Stimulated activated CD4-positive, alpha-beta T cell treated with anti-CD3 and anti-CD28 coated beads, Interleukin-15, amount 100 ng/mL, for 1 hour (primary cell): ENCODE measurements at places on chromosomes 3 and 15.

GRCh38 chr15:89221543-89221942 is at the start of gene RLBP1:
RLBP1 (minus strand) TSS chr15:89221579; CDS start chr15:89218975, 2,604 bp downstream.
- no peak for DNase-seq

GRCh38 chr3:194565597-194566190 is 67.5 kb downstream of the TMEM44 start:
- DNase-seq, result no peak

GRCh38 chr3:67901681-67902080 is 247.3 kb upstream of the SUCLG2 start:
- no peak for DNase-seq

DNA sequence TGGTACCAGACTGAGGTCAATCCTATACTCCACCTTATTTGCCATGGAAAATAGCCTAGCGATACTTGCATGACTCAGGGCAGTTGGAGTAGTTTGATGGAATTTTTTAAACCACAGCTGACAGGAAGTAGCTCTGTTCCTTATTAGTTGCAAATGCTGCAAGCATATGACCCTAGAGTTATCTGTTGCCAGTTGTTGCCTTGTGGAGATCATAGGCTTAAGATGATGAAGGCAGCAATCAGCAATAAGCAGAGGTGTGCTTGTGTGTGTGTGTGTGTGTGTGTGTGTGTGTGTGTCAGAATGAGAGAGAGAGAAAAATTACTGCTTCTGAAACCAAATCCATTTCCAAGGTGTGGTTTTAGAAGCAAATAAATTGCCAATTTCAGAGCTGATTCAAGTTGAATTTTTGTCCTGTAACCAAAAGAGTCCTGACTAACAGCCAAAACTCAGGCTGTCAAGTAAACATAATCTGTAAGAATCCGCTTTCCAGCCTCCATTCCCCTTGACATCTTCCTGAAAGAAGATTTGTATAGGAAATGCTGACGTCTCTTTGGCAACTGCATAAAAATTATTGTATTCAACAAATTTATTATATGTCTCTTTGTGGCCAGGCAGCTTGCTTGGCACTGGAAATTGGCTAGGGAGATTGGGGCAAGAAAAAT is 141.2 kb downstream of the SERPINI1 start:
- no peak for DNase-seq

DNA sequence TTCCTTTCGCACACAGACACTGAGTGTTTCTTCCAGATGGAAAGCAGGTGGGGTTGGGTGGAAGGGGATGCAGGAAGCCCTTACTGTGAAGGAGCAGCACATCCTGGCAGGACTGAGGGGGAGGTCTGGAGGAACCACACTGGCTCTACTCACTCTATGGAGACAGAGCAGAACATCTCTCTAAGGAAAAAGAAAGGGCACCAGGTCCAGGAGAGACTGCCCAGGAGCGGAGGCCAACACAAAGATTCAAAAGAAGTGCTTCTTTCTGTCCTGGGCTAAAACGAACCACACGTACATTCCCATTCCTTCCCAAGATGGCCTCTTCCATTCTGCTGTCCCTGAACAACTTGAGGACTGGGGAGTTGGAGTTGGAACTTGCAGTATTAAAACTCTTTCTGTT is 13.8 kb upstream of the VIPR1 start:
- no peak for DNase-seq

DNA sequence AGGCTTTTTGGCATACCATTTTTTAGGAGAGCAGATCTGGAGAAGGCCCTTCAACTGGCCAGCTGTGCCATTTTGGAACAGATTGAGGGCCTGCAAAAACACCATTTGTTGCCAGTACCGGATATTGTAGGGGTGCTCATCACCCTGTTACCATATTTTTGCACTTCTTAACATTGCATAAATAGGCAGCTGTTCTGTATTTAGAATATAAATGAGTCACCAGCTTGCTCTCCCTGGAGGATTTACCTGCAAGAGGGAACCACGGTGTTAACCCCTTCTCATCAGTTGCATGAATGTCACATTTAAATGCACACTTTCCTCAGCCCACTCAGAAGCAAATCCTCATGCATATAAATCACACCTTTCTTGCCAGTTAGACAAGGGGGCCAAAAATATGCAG is 435.6 kb downstream of the ROBO2 start:
- DNase-seq, result no peak

GRCh38 chr3:103513003-103513402 is 1078.2 kb downstream of the ZPLD1 start:
- DNase-seq, result no peak

GRCh38 chr3:194120789-194121770 is 14.9 kb upstream of the HES1 start:
- DNase-seq, result no peak

- no peak for DNase-seq
These were observed 509.3 kb downstream of the OCA2 start for GRCh38 chr15:27589782-27590181.

DNA sequence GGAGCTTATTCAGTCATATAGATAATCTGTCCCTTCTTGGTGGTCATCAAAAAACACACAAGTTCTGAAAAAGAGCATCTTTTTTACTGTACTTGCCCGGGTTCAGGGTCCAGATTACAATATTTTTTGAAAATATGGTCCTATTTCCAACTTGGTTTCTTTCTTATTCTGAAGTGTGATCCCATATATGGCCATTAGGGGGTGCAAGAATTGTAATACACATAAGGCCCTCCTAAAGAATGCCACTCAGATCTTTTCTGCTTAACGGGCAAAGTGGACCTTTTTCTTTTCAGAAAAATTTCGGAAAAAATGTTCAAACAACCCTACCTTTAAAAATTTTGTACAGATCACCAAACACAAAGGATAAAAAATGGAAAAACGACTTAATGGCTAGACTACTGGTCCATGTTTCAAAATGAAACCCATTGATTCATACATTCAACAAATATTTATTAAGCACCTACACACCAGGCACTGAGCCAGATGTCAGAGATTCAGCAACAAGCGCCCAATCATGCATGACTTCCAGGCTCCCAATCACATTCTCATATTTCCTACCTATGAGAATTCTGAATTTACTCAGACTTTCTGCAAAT is 102.0 kb upstream of the MYRIP start:
- no peak for DNase-seq

GRCh38 chr3:82496890-82497560 is 735.6 kb upstream of the GBE1 start:
- DNase-seq, result no peak

- DNase-seq, result no peak
These were observed 96.6 kb downstream of the LRRC3B start for GRCh38 chr3:26719134-26719533.

DNA sequence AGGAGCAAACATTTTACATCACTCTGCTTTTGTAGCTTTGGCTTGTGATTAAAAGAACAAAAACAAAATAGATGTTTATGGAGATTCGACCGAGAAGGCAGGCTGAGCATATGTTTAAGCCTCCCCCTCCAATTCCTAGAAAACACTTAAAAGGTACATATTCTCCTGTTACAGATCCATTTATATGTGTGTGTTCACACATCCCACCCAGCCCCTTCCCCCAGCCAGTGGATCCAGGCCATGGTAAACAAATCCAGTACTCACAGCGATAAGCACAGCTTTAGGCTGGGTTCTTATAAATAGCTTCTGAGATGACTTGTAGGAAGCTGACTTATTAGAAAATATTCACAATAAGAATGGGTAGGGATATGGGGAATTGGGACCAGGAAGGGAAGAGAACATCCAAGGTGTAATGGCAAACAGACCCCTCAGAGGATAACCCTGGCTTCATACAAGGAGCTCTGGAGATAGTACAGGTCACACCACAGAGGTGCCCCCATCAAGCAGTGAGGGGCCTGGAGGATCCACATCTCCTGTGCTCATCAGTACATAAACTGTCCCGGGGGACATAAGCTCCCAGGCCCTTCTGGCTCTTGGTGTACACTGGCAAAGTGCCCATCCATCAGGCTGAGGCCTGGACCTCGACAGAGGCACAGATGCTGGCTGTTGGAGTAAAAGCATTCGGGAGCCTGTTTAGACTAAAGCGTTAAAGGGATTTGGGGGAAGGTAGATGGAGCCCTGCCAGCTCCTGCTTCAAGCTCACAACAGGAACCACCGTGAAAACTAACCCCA is 70.0 kb upstream of the UBE2E1 start:
- DNase-seq, result no peak

DNA sequence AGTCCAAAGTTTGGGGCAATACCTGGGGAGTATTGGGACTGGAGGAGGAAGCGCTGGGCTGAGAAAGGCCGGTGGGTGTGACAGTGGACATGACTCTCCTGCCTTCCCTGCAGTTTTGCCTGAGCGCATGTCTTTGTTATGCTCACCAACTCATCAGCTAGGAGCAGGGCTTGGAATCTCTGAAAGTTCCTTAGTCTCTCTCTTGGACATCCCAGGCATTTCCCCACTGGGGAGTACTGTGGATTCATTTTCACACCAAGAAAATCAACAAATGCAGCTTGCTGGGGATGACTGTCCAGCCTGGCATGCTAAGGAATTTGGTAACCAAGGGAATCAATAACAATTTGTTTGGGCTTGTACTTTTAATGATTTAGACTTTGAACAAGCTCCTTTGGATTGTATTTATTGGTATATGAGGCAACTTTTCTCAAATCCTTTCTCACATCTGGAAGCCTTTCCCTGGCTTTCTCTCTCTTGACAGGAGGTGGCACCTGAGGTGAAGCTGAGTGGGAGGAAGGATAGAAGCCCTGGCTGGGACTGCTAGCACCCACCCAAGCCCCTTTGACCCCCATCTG is 48.5 kb upstream of the CHST2 start:
- DNase-seq, result no peak

- no peak for DNase-seq
These were observed 15.9 kb upstream of the SIAH2 start for GRCh38 chr3:150778793-150779401.

GRCh38 chr3:96370637-96371036 is 443.8 kb upstream of the EPHA6 start:
- DNase-seq, result no peak

DNA sequence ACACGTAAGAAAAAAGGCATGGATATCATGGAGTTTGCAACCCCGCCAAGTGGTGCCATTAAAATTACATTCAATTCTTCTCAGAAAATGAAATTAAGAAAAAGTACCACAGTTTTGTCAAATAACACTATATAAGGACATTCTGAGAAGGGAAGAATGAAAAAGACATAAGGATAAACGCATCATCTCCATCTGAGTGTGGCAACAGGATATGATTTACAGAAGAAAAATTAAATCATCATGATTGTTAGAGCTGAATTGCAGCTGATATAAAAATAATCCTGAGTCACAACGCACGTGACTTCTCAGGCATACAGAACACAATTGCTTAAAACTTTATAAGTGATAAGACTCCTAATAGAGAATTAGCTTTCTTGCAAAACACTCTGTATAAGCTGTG is 133.8 kb downstream of the GREM1 start:
- no peak for DNase-seq

- DNase-seq, result no peak
These were observed 100.4 kb downstream of the DGKG start for GRCh38 chr3:186261638-186262037.

DNA sequence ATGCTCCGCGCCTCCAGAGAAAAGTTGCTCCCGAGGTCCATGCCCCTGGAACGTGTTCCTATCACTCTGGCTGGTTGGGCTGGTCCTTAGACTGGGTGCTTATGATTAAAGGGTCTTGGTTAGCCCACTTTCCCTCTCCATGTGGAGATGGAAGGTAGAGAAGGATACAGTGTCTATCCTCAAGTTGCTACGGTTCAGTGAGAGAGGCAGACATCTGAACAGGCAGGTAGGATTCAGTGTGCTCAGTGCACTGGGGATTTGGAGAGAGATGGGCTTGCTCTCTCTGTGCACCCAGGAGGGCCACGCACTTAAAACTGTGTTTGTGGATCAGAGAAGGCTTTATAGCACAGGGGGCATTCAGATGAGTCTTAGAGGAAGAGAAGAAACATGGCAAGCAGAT is 63.0 kb downstream of the RPL39L start:
- no peak for DNase-seq

- DNase-seq, result no peak
These were observed 72.2 kb upstream of the ADPGK start for GRCh38 chr15:72855791-72856190.

GRCh38 chr3:187995043-187995400 is 158.9 kb upstream of the LPP start:
- DNase-seq, result no peak

GRCh38 chr3:136789976-136790375 is 28.9 kb upstream of the SLC35G2 start:
- no peak for DNase-seq

DNA sequence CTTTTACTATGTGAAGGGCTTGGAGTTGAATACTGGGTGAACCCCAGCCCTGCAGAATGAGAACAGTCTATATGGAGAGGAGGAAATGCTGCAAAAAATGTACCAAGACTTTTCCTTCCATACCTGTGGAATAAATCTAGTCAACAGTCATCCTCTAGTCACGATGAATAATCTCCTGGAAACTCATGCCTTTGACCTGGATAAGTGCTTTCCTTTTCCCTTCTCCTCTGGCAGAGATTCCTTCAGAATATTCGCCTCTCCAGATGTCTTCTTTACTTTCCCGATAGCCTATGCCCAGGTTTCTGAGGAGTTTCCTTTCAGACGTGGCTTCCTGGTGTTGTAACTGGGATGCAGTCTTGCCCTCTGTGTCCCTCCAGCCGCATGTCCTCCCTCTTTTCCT is 28.1 kb downstream of the CCNL1 start:
- DNase-seq, result no peak

DNA sequence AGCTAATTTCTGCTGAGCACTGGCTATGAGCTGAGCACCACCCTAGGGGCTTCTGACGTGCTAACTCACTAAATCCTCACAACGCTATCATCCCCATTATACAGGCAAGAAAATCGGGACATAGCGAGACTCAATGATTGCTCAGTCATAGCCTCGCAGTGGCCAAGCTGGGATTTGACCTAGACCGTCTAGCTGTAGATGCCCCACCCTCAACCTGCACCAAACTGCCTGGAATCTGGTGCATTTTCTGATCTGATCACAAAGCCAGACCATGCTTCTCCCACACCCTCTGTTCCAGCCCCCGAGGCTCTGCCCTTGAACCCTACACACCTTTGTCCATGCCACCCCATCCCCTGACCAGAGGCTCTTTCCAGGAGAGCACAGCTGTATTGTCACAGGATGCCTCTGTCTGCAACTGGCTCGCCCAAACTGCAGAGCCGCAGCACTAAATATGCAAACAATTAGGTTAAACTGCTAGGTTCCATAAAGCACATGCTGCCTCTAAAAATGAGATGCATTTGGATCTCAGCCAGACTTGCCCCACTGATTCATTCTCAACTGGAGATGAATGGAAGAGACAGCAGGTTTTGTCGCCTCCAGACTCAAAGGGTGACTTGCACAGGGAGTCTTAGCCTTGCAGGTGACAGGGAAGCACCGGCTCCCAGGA is 95.2 kb downstream of the NUP210 start:
- no peak for DNase-seq

DNA sequence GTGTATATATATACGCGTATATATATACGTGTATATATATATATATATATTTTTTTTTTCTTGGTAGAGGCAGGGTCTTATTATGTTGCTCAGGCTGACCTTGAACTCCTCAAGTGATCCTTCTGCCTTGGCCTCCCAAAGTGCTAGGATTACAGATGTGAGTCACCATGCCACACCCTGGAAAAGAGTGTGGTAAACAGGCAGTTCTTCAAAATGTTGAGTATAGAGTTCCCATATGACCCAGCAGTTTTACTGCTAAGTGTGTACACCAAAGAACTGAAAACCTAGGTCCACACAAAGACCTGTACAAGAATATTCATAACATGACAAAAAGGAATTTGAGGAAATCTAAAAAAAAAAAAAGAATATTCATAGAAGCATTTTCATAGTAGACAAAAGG is 71.8 kb upstream of the GCNT3 start:
- DNase-seq, result no peak

- DNase-seq, result no peak
These were observed 47.1 kb downstream of the RYR3 start for GRCh38 chr15:33357845-33358244.

GRCh38 chr3:174775603-174776002 is 83.5 kb upstream of the NAALADL2 start:
- no peak for DNase-seq
